NCI-H1105 (cell line): ENCODE measurements at places on chromosomes 7 and 10.

DNA sequence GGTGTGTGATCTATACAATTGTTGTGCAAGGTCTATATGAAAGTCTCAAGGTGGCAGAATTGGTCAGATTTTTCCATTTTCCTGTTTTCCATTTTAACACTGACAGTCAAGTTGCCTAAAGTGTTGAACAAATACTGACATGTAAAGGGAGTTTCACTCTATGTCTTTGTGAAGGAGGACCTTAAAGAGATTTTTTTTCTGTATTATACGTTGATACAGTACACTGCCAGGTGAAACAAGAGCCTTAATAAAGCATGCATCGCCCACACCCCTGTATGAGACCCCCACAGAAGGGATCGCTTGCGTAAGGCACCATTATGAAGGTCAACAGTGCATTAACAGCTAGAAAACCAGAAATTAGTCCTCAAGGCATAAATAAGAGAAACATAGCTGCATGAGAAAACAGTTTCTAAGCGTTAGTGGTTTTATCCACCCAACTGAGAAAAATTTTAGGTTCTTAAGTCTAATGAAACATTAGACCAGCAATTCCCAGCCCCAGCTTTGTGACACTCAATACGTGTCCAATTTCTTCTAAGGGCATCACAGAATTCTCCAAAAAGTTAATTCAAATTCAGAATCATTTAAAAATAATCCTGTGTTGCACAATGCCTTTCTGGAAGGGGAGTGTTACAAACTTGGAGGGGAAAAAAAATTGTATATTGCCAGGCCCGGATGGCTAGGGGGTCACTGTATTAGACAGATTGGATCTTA lies 6.9 kb downstream of the KLF6 start:
- DNase-seq, result no peak

DNA sequence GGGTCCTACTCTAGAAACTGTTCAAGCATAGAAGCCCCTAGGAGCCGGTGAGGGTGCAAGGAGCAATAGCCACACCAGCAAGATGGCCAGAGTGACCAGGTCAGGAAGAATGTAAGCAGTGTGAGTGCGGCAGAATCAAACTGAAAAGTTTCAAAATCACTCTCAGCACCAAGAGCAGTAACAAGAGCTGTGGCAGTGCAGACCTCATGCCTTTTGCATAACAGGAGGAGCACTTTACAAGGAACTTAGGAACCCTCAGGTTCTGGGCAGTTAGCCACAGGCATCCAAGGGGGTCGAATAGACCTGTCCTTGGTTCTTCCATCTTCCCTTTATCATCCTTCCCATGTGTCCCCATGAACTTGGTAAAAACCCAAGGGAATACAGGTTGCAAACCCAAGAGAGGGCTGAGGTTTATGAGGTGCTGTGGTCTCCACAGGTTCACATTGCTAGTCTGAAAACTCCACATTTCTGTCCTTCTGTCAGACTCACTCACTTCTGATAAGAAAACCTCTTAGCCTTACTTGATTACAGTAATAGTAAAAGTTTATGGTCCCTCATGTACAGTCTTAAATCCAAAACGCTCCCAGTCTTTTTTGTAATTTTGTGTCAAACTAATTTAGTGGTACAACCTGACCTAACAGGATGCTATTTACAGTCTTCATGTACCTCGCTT lies 78.4 kb downstream of the PON1 start:
- no peak for DNase-seq

- DNase-seq, result no peak
Observed at GRCh38 chr10:69268761-69269416, 9.4 kb upstream of the HK1 start.

GRCh38 chr7:104878577-104878976 lies 135.4 kb upstream of the KMT2E start:
- no peak for DNase-seq

- no peak for DNase-seq
Observed at GRCh38 chr10:98832738-98833137, 386.0 kb upstream of the HPS1 start.

- DNase-seq, result no peak
Observed at GRCh38 chr10:101932183-101932582, 88.6 kb upstream of the KCNIP2 start.

DNA sequence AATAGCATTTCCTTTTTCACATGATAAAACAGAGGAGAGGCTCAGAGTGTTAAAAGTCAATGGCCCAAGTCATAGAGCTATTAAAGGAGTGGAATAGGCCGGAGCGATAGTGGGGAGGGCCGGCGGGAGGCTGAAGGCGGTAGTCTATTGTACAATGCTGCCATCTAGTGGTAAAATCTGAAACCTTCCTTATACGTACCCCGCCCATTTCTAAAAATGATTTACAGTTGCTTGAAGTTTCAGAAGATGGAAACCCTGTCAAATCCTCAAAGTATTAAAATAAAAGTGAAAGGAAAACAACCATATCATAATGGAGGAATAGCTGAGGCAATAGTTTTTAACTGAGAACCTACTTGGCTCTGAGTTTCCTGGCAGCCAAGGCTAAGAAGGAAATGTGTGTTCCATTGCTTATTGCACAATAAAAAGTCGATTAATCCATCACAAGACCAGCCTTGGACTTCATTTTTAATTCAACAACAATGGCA lies 209.1 kb downstream of the CCSER2 start:
- peak; percentile 27 for DNase-seq

DNA sequence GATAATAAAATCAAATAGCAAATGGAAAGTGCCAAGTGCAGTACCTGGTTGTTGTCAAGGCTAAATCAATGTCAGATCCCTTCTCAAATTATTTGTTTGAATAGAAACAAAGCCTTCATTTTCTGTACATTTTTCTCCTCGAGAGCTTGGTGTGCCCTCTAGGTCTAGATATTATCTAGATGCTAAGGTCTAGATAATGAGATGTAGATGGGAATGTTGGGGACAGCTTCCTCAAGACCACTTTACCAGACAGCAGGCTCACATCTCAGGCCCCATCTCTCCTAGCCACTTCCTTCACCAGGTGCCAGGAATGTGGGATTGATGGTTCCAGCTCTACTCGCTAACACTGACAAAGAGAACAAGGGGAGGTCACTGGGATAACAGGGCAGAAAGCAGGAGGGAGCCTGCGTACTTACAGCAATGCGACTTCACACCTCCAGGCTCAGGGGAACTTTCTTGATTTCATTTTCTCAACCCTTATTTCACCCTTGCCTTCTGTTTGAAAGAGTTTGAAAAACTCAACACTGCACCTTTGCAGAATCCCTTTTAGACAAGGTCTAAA lies 451.4 kb upstream of the VSTM2A start:
- no peak for DNase-seq

DNA sequence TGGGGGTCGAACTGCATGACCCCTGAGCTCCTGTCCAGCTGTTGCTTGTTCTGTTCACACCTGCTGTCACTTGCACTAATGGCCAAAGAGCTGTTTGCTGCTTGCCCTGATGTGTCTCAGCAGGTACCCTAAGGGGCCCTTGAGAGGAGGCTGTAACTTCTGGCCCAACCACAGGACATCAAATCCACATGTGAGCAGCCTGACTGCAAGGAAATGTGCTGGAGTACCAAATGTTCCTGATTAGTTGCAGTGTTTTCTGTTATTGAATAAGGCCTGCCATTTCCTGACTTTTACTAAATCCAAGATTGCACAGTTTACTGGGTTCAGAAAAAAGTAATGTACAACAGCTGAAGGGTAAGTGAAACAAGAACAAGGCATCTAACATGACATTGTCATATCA lies 91.7 kb upstream of the IL6 start:
- DNase-seq, result no peak

DNA sequence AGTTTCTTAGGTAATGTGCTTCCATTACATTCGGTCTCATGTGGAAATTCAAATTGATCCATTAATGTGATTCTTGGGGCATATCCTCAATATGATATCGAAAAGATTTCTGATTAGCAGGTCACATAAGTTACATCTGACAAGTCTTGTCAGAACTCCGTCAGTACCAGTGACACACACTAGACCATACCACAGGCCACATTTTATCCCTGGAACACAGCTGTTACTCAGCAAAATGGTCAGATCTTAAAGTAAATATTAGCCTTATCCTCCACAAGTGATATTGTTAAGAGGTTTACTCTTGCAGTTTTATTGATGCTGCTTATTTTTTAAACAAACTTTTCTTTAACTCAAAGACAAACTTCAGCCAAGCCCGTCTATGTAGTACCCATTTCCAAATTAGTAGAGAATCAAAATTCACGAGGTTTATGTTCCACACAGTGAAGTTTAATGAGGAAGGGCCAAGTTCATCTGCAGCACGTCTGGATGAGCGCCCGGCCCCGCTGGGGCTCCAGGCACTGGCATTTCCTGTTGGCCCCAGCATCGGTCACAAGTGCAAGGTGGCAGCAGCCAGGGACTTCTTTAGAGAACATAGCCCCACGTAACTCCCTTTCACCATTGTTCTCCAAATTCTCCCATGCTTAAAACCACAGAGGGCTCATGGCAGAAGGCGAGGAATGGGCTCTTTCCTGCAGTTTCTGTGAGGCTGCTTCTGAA lies 132.2 kb downstream of the VIPR2 start:
- no peak for DNase-seq

- DNase-seq, result no peak
Observed at GRCh38 chr7:13778967-13779366, 210.5 kb downstream of the ETV1 start.

DNA sequence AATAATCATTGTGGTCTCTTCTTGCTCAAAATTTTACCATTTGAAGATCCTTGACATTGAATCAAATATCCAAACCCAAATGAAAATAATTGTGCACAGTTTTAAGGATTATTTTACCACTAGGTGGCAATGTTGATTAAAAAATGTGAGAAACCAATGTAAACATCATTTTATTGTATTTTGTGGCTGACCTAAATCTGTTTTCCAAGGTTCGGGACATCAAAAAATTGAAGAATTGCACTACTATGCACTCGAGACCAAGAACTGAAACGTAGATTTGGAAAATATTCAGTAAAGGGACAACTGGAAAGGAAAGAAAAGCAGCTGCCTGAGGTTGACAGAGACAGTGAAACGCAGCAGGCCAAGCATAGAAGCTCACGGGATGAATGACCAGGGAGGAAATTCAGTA lies 259.3 kb downstream of the SNX13 start:
- no peak for DNase-seq

- no peak for DNase-seq
Observed at GRCh38 chr10:86023931-86024280, 342.7 kb downstream of the GRID1 start.

GRCh38 chr7:35259523-35259908 lies 5.6 kb upstream of the TBX20 start:
- no peak for DNase-seq

DNA sequence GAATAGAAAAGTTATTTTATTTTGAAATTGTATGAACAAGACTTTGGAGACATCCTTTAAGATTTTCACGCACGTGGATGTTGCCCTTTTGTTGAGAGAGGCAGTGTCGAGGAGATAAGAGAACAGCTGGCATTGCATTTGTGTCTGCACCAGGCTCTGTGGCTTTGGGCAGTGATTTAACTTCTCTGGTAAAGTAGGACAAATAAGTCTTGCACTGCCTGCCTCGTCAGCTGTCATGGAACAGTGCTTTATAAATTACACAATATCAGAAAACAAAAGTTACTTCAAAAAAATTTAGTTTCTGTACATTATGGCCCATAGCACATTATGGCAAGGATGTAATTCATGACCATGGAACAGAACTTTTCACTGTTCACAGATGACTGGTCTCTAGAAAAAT lies 20.1 kb downstream of the SNX10 start:
- no peak for DNase-seq

- DNase-seq, result no peak
Observed at GRCh38 chr10:71778071-71778825, 4.9 kb upstream of the VSIR start.

- DNase-seq, result no peak
Observed at GRCh38 chr7:44971188-44971901, 7.5 kb downstream of the MYO1G start.

- DNase-seq, result no peak
Observed at GRCh38 chr10:17178006-17178405, 23.5 kb downstream of the TRDMT1 start.

- DNase-seq, result no peak
Observed at GRCh38 chr7:83142365-83142764, 20.3 kb downstream of the PCLO start.

GRCh38 chr7:114901771-114902170 lies 20.1 kb upstream of the MDFIC start:
- no peak for DNase-seq

GRCh38 chr10:71015674-71016073 lies 127.3 kb upstream of the PCBD1 start:
- no peak for DNase-seq

GRCh38 chr10:50567384-50567783 lies 56.4 kb downstream of the SGMS1 start:
- DNase-seq, result peak; percentile 53

- DNase-seq, result no peak
Observed at GRCh38 chr7:124752310-124752709, 13.3 kb downstream of the GPR37 start.

- no peak for DNase-seq
Observed at GRCh38 chr7:33076737-33077136, 14.2 kb upstream of the NT5C3A start.

GRCh38 chr10:62109587-62110293 lies 158.9 kb downstream of the RTKN2 start:
- no peak for DNase-seq

GRCh38 chr10:49700997-49701396 lies 21.5 kb downstream of the C10orf53 start:
- DNase-seq, result peak; percentile 19

DNA sequence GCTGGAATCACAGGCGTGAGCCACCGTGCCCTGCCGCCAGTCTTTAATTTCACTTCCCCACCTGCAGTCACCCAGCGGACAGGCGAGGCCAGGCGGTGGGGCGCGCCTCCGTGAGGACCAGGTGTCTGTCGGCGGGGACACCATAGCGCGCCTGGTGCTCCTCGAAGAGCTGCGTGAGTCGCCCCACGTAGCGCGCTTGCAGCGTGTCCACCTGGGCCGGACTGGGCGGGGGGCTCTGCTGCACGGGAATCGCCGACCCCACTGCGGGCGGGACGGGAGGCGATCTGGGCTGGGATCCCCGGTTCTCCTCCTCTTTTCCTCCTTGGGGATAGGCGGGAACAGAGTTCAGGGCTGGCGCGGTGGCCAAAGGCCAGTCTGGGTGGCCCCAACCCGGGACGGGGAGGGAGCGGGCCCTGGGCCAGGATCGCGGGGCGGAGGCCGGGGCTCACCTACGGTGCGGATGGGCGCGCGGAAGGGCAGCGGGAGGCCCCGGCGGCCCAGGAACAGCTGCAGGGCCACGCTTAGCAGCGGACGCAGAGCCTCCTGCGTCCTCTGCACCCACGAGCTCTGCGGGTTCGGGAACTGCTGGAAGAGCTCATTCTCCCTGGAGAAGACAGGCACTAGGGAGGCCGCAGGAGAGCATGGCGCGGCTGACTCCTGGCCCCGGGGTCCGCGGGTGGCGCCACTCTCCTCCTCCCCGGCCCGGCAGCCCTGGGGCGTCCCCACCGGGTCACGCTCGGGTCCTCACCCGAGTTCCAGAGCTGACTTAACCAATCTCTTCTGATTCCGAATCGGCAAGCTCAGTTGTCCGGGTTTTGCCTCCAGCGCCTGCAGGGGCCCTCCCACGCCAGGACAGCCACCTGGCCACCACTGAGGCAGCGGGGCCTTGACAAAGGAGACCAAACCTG lies 1.1 kb upstream of the MOGAT3 start:
- DNase-seq, result no peak
